ENCODE measurements at places on chromosomes 3 and 15.

DNA sequence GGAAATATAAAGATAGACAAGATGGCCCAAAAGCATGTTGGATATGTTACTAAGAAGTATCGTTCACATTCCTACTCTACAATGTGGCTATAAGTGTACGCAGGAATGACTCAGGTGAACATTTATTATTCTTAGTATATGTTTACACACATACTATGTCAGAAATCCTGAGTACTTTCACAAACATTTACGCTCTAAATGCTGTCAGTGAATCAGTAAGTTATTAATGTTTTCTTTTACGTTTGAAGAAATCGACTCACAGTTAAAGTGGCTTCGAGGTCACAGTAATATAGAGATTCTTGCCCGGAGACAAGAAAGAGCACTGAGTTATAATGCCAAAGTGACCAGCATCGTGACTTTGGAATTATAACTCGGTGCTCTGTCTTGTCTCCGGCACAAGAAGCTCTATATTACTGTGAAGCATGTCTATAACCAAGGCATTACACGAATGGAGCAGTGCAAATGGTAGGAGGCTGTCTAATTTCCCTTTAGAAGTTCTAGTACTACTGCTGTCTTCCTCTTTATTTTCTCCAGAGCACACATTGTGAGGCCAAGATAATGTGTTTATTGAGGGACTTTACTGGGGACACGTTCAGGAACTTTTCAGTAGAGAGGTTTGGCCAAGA, 61.8 kb upstream of the P3H2 start:
- DNase-seq: no peak

DNA sequence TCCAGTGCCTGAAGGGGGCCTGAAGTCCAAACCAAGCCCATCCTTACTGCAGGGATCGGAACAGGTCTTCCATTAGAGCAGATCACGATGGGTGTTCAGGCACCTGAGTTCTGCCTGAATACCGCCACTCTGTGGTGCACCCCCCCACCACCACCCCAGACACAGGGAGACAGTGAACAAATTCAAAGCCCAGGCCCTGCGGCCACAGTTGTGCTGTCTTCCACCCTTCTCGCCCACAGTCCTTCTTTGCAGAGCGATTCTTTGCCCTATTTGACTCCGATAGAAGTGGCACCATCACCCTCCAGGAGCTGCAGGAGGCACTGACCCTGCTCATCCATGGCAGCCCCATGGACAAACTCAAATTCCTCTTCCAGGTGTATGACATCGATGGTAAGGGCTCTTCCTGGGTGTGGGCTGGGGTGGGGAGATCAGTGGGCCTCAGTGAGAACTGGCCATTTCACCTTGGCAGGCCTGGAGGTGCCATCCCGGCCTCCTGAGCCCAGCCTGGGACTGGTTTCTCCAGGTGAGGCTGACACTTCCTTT, 13.6 kb downstream of the NOX5 start:
- no peak for DNase-seq

DNA sequence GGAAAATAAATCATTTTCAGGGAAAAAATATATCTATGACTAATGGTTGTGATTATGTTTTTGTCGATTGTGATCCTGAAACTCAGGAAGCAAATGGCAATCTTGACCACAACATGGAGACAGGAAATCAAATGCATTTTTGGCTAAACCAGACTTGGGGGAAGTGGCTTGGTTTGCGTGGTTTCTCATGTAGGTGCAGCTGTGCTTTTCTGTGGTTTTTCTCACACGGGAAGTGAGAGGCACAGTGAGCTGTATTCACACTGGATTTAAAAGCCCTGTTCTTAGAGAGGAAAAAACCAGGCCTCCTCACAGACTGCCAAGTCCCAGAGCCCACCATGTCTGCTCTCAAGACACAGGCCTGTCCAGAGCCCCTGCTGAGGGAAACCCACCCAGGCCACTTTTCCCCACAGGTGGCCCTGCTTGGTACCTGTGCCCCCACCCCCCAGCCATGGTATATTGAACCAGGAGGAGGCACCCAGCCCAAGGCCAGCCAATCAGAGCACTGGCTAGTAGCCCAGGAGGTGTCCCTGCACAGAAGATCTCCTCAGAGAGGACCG, 46.1 kb downstream of the BTD start:
- DNase-seq: no peak

- DNase-seq: peak; percentile 9
These were observed 44.3 kb upstream of the FGD5 start for GRCh38 chr3:14774431-14774830.

GRCh38 chr3:66326340-66326739, 105.5 kb downstream of the SLC25A26 start:
- DNase-seq: no peak

Data from ovary (tissue), 10 donors.